ENCODE measurements at places on chromosomes 7 and 10.

GRCh38 chr10:75547391-75548298 lies 116.2 kb downstream of the LRMDA start:
- no peak for DNase-seq

DNA sequence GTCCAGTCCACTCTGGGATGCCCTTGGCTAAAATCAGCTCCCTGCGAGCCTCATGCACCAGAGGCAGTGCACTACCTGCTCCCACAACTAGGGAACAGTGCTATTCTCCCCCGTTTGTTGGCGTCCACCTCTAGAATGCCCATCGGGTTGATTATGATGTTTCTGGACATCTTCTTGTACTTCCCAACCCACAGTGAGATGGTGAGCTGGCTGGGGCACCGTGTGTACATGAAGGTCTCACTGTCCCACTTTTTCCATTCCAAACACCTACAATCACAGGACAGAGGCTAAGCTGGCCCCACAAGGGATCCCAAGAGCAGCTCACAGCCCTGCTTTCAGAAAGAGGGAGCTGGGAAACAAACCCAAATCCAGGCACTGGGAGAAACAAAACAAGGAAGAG lies 126.2 kb upstream of the ZNF92 start:
- no peak for DNase-seq

GRCh38 chr10:5488272-5489161 lies 10.9 kb downstream of the CALML5 start:
- DNase-seq: no peak

DNA sequence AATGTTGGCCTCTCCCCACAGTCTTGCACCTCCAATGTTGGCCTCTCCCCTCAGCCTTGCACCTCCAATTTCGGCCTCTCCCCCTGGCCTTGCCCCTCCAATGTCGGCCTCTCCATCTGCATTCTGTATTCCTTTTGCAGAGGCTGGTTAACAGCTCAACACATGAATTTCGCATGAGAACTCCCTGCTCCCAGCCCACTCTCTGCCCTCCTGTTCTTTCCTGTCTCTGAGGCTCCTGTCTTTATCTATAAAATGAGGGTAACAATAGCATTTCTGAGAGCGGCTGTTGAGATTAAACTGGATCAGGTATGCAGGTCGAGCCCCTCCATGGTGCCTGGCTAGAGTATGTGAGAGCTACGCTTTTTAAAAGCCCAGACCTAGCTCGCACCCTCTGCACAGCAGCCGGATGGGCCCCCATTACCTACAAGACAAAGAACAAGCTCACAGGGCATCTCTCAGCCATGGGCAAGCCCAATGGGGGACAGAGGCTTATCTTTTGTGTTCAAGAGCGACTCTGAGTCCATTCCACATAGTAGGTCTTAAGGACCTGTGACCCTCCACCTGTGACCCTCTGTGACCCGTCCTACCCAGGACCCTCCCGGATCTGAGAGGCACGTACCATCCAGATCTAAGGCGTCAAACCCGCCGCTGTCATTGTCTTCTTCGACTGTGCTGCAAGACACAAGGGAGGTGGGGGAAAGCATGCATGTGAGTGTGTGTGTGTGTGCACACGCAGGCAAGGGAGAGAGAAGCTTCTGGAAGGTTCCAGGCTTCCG lies 82.2 kb upstream of the GNA12 start:
- DNase-seq: peak; percentile 26

- DNase-seq: no peak
Observed at GRCh38 chr7:101502466-101503098, 126.5 kb downstream of the MYL10 start.

DNA sequence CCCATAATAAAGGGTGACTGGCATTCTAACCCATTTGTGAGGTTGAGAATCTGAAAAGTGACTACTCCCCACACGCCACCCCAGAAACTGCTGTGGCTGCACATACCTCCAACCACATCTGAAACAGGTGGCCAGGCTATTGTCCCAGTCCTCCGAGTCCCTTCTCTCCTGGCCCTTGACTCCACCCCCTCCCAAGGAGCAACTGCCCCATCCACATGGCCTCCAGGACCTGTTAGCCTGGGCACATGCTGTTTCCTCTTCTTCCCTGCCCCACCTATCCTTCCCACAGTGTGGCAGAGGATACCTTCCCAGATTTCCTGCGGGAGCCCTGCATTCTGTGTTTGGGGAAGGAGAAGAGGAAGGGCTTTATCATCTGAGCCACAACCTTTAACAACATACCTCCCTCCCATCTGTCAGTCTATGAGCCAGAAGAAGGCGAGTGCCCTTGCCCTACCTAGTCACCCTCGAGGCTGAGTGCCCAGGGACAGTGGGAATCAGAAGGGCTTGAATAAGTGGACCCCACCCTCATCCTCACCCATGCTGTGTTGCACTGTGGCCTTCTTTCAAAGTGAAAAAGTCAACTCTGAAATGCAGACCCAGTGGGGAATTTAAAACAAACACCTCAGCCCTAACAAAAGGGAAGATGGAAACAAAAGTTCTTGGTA lies 11.9 kb downstream of the STEAP1B start:
- DNase-seq: no peak

- DNase-seq: no peak
Observed at GRCh38 chr7:87057210-87057609, 2.2 kb downstream of the ELAPOR2 start.

DNA sequence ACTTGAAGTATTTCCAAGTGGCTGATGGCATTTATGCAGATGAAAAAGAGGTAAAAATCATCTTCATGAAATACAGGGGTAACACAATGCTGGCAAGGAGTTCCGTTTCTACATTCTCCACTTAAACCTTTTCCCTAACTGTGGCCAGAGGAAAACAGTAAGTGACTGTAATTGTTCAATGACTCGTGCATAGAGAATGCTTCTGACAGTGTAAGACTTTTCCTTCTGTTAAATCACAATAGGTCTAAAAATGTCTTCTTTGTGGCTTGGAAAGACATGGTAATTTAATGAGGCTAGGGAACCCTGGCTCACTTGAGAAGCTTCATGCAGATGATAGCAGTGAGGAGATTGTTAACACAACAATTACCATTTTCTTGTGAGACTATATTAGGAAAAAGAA lies 50.3 kb upstream of the RSU1 start:
- DNase-seq: no peak

- DNase-seq: peak; percentile 60
Observed at GRCh38 chr7:7201578-7202374, 19.4 kb downstream of the C1GALT1 start.

DNA sequence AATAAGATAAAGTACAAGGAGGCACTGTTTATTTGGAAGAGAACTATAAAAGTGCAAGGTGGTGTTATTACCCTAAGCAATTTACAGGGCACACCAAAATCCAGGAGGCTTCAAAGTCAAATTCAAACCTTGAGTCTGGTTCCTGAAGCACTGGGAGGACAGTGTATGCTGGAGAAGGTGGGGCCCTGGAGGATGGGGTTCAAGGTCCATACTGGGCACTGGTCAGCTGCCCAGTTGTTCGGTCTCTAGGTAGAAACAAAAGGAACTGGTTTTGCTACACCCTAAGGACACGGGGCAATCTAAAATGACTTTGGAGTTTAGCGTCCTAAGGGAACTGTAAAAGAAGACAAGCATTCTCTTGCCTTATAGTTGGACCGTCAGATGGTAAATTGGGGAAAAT lies 78.4 kb upstream of the ELMO1 start:
- DNase-seq: no peak

- DNase-seq: no peak
Observed at GRCh38 chr7:100475549-100475948, 3.5 kb downstream of the TSC22D4 start.

GRCh38 chr7:116235380-116235779 lies 25.0 kb downstream of the TES start:
- no peak for DNase-seq

GRCh38 chr7:36456138-36456537 lies 66.5 kb downstream of the ANLN start:
- no peak for DNase-seq

DNA sequence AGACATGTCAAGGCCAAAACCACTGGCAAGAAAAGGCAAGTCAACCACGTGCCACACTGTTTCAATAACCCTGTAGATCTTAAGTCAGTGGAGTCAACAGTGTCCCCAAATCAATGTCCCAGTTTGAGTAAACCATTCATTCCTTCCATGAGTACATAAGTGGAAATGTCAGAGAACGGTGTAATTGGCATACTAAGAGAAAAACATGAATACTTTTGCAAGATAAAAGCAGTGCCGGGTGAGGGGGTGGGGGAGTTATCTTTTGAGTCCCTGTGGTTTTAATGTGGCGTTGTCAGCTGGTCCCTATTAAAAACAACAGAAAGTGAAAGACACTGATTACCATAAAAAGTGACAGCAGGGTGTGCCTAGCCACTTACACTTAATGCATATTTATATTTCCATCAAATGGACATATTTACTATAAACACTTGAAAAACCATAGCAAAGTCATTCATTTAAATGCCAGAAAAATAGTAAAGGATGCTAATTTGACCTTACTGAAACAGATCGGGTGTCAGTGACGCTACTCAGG lies 37.8 kb downstream of the RSU1 start:
- no peak for DNase-seq

DNA sequence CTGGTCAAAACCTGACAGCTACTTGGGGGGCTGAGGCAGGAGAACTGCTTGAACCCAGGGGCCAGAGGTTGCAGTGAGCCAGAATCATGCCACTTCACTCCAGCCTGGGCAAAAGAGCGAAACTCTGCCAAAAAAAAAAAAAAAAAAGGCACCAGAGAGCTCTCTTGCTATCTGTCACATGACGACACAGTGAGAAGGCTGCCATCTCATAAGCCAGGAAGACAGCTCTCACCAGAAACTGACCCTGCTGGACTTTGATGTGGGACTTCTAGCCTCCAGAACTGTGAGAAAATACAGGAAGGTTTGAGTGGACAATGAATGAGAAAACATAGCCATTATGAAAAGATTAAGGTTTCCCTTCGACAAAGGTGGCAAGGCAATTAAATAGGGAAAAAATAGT lies 51.1 kb upstream of the KCNIP2 start:
- DNase-seq: no peak

DNA sequence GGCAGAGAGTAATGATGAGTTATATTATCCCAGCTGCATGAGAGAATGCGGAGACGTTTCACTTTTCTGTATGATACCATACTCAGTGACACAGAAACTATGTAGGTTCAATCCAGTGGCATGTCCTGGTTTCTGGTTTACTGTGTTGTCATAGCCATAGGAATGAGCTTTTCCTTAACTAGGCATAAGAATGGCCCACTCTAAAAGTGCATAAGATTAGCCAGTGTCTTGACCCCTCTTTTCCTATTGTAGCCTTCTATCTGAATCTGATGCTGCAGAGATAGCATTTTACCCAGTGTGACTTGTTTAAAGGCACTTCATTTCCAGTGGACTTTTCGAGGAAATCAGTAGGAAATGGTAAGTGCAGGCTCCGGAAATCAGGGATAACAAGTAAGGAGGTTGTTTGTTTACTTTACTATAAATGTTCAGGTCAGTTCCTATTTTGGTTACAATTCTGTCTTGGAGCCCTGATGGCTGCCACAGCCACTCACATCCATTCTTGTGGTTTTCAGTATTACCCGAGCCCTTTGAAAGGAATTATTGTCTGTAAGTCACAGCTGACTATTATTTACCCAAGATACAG lies 70.5 kb downstream of the SEMA3A start:
- no peak for DNase-seq

DNA sequence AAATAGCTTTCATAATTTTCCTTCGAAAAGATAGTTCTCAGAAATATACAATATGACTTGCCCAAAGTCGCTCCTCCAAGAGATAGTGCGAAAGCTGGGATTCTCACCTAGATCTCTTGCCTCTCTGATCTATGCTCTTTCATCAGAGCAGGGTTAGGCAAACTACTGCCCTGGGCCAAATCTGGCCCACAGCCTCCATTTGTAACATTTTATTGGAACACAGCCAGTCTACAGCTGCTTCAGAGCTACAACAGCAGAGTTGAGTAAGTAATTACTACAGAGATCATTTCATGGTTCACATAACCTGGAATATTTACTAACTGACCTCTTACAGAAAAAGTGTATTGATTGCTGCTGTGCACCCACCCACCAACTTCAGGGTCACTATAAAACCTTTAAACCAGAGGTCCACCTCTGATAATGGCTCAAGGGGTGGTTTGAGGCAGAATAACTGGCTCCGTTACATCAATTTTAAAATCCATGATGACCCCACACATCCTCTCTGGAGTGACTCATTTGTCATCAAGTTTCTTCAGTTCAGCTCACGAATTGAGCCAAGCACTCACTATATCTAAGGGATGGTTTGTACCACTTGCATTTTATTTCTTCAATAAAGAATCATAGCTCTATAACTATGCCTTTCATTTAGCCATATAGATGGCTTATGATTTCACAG lies 1019.0 kb downstream of the XPNPEP1 start:
- no peak for DNase-seq

- no peak for DNase-seq
Observed at GRCh38 chr7:75010036-75010435, 45.5 kb downstream of the CASTOR2 start.

DNA sequence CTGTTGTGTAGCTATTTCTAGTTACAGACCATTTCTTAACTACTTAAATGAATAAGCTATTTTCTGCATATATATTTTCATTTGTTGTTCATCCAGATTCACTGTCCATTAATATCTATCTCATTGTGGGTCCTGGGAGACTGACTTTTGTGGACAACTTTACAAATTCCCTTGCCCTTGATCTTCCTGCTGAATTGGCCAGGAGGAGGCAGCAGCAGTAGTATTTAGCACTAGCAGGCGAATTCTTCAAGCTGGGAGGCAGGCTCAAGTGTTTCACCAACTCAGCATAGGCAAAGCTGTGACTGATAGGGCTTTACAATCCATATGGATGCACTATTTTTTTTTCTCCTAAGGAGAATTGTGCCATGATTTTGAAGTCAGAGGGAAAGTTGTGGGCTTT lies 461.0 kb upstream of the NRG3 start:
- no peak for DNase-seq

DNA sequence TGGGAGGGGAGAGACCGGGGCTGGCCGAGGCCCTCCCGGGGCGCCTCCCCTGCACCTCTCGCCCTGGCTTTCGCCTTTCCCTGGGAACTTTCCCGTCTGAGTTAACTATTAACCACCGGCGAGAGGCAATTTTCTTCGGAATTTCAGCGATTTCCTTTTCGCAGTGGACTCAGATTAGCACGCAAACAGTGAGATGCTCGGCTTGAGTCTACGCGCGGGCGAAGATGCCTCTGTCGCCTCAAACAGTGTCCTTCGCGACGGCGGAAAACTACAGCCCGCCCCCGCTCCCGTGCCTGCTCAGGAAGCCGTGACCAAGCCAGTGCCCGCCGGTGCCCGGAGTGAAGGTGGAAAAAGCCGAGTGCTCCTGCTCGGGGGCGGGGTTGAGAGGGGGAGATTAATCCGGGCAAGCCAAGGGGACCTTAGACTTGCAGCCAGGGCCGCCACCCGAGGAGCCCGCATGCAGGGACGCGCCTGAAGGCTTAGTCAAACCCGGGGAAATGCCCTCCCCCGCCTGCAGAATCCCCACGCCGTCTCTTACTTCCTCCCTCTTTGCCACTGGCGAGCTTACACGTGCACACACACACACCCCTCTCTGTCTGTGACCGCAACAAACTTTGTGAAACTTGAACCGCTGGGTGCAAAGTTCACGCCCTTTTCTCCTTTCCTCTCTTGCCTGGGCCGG lies 14.5 kb upstream of the PAX2 start:
- DNase-seq: peak; percentile 69

GRCh38 chr7:79912213-79912633 lies 222.4 kb upstream of the GNAI1 start:
- no peak for DNase-seq
